AML-193 (cell line): ENCODE measurements at places on chromosomes 4 and X.

GRCh38 chr4:188992706-188993105, 853.5 kb downstream of the TRIML1 start:
- no peak for DNase-seq

DNA sequence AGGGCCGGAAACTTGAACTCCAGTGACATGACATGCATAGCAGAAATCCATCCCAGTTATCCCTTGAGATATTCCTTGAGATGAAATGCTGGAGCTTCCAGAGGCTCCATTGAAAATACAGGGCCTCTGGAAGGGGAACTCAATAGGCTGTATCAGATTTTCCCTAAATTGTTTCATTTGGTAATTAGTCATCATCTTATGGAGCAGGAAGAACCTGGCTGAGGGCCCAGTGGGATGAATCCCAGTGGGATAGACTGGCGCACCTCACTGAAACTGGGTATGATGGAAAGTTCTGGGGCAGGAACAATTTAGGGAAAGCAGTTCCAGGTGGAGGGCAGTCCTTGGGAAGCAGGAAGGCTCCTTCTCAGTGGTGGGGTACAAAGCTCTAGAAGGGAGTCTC, 307.8 kb upstream of the DIPK2B start:
- no peak for DNase-seq

GRCh38 chrX:134711135-134711921, 53.1 kb upstream of the PLAC1 start:
- DNase-seq: no peak

DNA sequence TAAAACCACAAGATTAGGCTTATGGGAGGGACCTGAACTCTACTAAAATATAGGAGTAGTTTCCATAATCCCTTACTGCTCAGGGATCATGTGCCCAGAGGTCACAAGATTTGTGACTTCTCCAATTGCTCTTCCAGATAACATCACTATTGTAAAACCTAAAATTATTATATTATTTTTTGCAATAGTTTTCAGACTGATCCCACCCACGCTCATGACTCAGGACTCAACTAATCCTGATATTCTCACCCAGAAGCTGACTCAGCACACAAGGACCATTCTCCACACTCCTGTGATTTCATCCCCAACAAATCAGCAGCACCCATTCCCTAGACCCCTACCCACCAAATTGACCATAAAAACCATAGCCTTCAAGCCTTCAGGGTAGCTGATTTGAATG, 24.0 kb upstream of the RPL34 start:
- no peak for DNase-seq

- no peak for DNase-seq
These were observed 17.9 kb downstream of the UBE2K start for GRCh38 chr4:39715788-39716187.

DNA sequence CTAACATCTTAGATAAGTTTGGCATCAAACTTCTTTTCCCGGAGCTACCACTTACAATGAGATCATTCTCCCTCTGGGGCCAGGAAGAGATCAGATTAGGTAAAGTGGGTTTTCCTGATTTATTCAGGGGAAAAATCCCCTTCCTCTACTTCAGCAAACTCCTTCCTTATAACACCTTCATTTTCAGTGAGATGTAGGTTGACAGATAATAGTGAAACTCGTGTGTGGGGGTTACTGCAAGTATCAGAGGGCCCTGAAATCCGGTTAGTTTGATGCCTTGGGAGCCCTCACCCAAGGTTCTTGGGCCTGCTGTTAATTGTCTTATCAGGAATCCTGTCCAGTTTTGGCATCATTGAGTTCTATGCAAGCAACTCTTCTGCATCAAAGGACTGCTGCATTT, 10.8 kb downstream of the FTHL17 start:
- no peak for DNase-seq

DNA sequence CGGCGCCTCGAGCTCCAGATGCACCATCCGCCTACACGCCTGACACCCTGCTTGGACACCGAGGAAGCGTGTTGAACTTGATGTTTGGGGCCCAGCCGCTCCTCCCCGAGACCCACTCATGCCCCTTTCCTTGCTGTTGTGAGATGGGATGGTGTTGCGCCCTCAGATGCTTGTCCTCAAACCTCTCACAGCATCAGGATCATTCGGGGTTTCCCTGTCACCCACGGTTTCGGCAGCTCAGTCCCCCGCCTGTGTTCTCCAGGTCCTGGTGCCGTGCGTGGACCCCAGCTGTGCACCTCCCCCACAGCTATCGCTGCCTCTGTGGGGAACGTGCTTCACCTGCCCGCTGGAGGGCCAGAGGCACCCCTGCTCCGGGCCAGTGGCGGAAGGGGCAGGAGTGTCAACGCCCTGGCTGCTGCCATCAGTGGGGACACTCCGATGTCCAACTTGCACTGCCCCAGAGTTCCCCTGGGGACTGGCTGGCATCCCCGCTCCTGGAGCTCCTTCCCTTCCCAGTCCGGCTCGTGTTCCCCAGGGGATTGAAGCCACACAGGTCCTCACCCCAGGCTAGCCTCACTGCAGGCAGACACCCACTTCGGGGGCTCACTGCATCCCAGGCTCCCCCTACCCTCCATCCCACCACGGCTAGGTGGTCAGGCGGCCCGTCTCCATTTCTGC, 82.3 kb upstream of the ADRA2C start:
- no peak for DNase-seq

DNA sequence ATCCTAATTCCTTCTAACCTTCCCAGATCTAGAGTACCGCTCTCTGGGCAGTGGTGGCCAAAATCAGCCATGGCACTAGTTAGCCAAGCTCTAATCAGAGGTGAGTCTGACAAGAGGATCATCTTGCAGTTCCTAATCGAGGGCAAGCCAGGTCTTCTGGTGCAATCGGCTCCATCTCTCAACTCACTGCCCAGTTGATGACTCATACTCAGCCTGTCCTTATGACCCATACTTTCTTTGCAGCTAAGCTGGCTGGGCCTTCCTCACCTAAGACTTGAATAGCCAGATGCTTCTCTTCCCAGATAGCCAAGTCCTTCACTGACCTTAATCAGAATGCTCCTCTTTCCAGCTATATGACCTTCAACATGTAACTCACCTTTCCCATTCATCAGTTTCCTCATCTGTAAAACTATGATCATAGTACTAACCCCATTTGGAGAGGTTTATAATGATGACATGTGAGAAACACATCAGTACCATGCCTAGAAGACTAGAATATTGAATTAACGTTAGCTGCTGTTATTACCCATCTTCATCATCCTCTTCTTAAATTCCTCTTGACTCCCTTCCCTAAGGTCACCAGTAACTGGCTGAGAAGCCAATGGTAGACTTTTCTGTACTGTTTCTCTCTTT, 57.1 kb downstream of the RELL1 start:
- DNase-seq: peak; percentile 10

DNA sequence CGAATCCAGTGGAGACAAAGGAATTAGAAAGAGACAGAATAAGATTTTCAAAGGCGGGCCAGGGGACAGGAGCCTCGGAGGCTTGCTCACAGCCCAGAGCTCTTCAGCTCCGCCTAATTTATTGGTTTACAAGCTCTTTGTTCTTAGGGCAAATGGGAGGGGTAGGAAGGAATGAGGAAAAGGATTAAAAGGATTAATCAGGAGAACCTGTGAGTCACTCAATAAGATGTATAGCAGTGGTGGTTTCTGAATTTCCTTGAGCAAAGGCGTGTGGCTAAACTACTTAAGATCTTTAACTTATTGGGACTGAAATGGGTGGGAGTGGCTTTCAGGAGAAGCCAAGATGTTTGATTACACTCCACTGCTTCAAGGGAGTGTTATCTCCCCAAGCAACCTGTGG, 456.0 kb upstream of the SPANXN1 start:
- DNase-seq: no peak

DNA sequence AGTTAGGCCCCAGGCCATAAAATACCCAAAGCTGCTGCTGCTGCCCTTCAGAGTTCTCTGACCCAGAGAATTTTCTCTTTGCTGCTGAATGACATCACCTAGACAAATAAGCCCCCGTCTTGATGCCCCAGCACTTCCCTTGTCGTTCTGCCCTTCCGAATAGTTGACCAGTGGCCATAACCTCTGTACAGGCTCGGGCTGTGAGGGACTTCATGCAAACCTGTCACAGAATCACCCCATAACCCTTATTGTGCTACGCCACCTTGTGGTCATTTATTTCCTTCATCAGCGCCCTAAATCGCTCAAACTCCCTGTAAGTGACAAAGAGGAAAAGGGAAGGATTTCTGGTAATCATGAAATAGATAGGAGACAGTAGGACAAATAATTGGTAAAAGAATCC, 18.8 kb downstream of the SPACA5 start:
- peak; percentile 33 for DNase-seq

GRCh38 chr4:129345609-129346008, 249.7 kb downstream of the C4orf33 start:
- DNase-seq: peak; percentile 33

DNA sequence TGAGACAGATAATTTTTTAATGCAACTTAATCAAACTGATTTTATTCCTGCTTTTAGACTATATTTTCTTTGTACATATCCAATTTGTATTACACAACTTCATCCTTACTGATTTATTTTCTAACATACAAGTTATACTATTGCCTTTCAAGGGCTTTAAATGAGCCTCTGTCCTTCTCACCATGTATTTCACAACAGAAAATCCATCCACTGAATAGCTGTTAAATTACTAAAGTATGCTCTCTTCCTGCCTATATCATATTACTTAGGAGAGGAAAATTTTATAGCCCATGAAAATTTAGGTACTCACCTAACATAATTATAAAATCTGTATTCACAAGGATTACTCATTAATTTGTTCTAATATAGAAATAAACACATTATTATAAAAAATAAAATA, 528.6 kb downstream of the ANKRD50 start:
- DNase-seq: no peak

GRCh38 chr4:85788604-85789003, 313.7 kb downstream of the ARHGAP24 start:
- DNase-seq: no peak

DNA sequence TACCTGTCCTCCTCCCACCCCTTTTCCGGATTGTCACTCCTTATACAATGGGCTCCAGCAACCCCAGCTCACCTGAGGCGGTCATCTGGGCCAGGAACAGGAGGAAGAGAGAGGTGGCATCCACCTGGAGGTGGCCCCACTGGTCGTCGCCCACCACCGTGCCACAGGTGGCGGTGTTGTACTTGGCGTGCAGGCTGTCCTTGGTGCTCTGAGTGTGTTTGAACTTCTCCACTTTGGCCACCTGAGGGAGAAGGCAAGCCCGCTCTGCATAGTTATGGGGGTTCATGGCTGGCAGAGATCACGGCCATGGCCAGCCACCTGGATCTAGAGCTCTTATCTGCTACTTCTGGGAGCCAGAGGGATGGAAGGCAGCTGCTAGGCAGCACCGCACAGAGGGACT, 32.9 kb downstream of the PHKA2 start:
- DNase-seq: no peak

GRCh38 chrX:22110729-22111494, 78.8 kb downstream of the PHEX start:
- DNase-seq: no peak

- DNase-seq: no peak
These were observed 421.5 kb upstream of the FRG1 start for GRCh38 chr4:189519186-189519585.

- no peak for DNase-seq
These were observed 155.0 kb downstream of the RELL1 start for GRCh38 chr4:37531151-37531550.

GRCh38 chrX:19776753-19777152, 110.6 kb downstream of the SH3KBP1 start:
- DNase-seq: no peak

GRCh38 chr4:79831701-79832514, 241.1 kb downstream of the ANTXR2 start:
- no peak for DNase-seq

DNA sequence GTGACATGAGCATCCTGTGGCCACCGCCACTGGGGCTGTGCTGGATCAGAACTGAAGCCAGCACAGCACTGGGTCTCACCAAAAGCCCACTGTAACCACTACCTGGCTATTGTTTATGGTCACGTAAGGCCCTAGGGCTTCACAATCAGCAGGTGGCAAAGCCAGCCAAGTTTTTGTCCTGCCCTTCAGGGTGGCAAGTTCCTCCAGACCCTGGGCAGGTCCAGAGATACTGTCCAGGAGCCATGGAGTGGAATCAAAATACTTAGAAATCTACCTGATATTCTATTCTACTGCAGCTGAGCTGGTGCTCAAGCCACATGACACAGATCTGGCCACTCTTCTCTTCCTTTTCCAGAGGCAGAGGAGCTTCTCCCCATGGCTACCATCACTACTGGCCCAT, 121.2 kb upstream of the CXXC4 start:
- DNase-seq: no peak

GRCh38 chrX:2589186-2590020, 88.6 kb upstream of the DHRSX start:
- no peak for DNase-seq

- DNase-seq: no peak
These were observed 36.8 kb downstream of the RTL5 start for GRCh38 chrX:72094894-72095293.

DNA sequence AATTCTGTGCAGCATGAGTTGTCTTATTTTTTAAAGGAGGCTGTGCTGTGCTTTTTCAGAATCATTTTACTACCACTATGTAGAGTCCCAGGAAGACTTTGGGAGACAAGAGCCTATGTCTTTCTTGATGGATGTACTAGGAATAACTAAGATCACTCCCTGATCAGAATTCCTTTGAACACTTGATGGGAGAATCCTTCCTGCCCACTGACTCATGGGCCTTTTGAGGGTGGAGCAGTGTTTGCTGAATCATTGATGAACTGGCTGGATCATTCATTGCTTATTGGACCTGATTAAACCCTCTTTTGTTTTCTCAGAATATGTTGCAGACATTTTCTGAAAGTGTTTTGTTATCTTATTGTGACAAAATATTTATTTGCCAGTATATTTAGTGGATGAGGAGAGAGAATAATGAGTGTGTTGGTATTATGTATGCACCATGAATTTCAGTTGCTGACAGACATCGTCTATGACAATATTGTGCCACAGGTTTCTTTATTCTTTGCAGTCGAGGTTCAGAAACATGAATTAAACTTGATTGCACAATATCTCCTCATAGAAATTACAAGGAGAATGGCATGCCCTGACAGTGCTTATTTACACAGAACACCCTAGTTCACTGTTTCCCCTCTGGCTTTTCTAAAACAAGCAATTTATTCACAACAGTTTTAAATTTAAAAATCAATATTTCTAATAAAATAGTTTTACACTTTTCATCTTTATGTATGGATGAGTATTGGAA, 36.3 kb downstream of the POU4F2 start:
- DNase-seq: no peak

DNA sequence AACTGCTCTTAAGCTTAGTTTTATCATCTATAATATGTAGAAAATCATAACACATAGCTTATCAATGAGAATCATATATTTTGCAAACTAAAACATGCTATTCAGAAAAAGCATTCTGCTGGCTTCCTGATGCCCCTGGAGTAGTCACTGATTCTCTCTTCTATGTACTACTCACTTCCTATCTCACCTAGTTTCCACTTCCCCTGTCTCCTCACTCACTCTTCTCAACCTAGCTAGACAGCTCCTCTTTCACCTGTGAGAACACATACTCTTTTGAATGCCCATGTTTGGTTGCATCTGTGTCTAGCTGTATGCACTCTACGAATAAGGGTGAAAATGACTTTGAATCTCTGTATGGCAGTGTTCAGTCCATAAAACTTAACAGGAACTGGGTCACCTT, 9.3 kb downstream of the TMEM144 start:
- no peak for DNase-seq

- no peak for DNase-seq
These were observed 82.4 kb upstream of the ADGRG2 start for GRCh38 chrX:19204636-19205035.
